Kidney (tissue), 22 donors: ENCODE measurements at places on chromosomes 13 and 19.

DNA sequence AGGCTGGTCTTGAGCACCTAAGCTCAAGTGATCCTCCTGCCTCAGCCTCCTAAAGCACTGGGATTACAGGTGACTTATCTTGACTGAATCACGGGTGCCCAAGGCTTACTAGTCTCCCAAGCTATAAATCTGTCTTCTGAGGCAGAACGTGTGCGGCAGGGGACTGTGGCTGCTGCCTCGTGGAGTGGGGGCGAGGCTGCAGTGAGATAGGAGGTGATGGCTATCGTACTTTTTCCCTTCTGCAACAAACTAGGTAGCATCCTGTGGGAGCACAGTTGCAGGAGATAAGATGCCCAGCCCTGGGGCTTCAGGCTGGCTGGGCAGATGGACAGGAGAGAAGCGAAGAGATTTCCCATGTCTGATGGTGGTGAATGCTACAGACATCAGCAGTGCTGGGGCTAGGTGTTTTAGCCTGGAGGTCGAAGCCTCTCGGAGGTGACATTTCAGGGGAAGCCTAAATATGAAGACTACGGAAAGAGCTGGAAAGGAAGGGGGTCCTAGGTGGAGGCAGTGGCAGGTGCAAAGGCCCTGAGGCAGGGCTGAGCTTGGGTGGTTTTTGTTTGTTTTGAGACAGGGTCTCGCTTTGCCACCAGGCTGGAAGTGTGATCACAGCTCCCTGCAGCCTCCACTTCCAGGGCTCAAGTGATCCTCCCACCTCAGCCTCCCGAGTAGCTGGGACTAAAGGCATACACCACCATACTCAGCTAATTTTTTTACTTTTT lies 7.4 kb downstream of the B3GNT3 start:
- H3K27ac ChIP-seq = no peak overlapping the region
- no peaks in the 10 kb centered on the region for H3K36me3 ChIP-seq
- no peak overlapping the region for H3K4me3 ChIP-seq
- peaks cover 2% of the 10 kb centered on the region for H3K4me1 ChIP-seq

GRCh38 chr19:51702103-51702824 lies 9.1 kb downstream of the SPACA6 start:
- peaks cover 18% of the 10 kb centered on the region for H3K36me3 ChIP-seq
- peak; percentile 92 for DNase-seq
- H3K4me3 ChIP-seq = peak overlapping the region; percentile 91
- peaks cover 14% of the 10 kb centered on the region for H3K4me1 ChIP-seq
- peak overlapping the region; percentile 93 for H3K27ac ChIP-seq

DNA sequence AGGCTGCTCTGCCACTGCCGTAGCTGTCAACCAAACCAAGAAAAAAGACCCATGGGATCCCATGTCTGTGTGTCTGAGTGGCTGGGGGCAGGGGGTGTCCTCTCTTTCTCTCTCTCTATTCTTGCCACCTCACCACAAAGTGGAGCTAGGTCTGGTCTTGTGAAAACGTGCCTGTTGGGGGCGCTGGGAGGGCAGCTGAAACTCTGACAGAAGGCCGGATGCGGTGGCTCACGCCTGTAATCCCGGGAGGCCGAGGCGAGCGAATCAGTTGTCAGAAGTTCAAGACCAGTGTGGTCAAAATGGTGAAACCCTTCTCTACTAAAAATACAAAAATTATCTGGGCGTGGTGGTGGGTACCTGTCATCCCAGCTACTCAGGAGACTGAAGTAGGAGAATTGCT lies 29.2 kb downstream of the ZNF146 start:
- H3K36me3 ChIP-seq = no peaks in the 10 kb centered on the region
- DNase-seq = no peak
- no peak overlapping the region for H3K4me3 ChIP-seq
- no peak overlapping the region for H3K27ac ChIP-seq
- H3K4me1 ChIP-seq = peaks cover 8% of the 10 kb centered on the region
- H3K27me3 ChIP-seq = peaks cover 2% of the 10 kb centered on the region

DNA sequence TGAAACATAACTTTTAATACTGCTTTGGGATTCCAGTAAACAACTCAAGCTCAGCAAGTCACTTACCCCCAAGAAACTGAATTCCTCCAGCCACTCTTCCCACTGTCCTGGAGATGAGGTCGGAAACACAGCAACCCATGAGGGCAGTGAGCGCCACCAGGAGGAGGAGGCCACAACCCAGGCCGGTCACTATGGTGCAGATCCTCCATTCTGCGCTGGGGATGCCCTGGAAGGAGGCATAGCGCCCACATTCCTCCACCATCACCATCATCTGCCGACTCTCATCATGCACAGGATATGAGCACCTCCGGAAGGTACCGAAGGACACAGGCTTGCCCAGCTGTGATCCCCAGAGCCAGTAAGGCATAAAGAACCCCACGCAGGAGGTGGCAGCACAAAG lies 2.2 kb downstream of the LHFPL6 start:
- peak overlapping the region; percentile 77 for H3K4me3 ChIP-seq
- no peaks in the 10 kb centered on the region for H3K4me1 ChIP-seq
- H3K27ac ChIP-seq = no peak overlapping the region
- no peaks in the 10 kb centered on the region for H3K27me3 ChIP-seq

- H3K4me3 ChIP-seq = peak overlapping the region; percentile 75
- H3K27me3 ChIP-seq = no peaks in the 10 kb centered on the region
- no peaks in the 10 kb centered on the region for H3K4me1 ChIP-seq
- DNase-seq = no peak
- peak overlapping the region; percentile 81 for H3K27ac ChIP-seq
- H3K36me3 ChIP-seq = no peaks in the 10 kb centered on the region
Measured at GRCh38 chr19:42422901-42423461, 4.2 kb downstream of the LIPE start.

DNA sequence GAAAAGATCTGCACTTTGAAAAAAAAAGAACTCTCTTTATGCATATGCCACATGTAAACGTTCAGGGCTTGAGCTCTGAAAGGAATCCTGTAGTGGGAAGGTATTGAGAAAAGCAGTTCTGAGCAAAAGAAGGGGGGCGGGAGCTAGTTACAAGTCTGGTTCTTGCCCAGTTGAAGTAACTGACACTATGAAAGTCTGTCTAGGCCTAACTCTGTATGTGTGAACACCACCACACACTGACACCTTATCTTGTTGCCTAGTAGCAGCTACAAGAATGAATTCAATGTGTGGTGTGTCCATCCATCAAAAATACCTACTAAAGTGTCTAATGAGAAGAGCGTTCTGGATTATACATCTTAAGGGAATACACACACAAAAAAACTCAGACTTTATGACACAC lies 820.6 kb downstream of the DIAPH3 start:
- no peak overlapping the region for H3K4me3 ChIP-seq
- H3K27ac ChIP-seq = no peak overlapping the region
- H3K4me1 ChIP-seq = peaks cover 2% of the 10 kb centered on the region
- no peaks in the 10 kb centered on the region for H3K27me3 ChIP-seq
- H3K36me3 ChIP-seq = no peaks in the 10 kb centered on the region

GRCh38 chr13:68675209-68675608 lies 1432.4 kb upstream of the ATXN8OS start:
- H3K4me3 ChIP-seq = no peak overlapping the region
- no peak overlapping the region for H3K27ac ChIP-seq
- H3K27me3 ChIP-seq = no peaks in the 10 kb centered on the region
- H3K36me3 ChIP-seq = no peaks in the 10 kb centered on the region

GRCh38 chr13:104357174-104357573 lies 1291.0 kb upstream of the SLC10A2 start:
- H3K27ac ChIP-seq = no peak overlapping the region
- H3K36me3 ChIP-seq = no peaks in the 10 kb centered on the region
- H3K4me1 ChIP-seq = no peaks in the 10 kb centered on the region
- no peaks in the 10 kb centered on the region for H3K27me3 ChIP-seq
- no peak overlapping the region for H3K4me3 ChIP-seq
- peak; percentile 32 for DNase-seq

DNA sequence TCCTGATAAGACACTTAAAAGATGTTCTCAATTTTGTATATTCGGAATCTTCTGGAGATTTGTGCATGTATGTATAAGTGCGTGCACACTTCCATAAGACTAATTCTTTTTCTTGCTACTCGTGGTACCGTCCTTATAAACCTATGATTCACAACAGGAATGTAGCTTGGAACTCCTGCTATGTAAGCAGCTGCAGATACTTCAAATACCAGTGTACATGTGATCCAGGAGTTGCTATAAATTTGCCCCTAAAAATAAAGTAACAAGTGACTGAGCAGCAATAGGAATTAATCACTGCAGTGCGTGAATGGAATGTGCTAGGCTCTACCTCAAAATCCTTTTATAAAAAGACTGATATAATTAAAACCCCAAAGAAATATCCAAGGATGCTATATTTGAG lies 214.9 kb downstream of the KLF5 start:
- no peaks in the 10 kb centered on the region for H3K36me3 ChIP-seq
- no peaks in the 10 kb centered on the region for H3K4me1 ChIP-seq
- DNase-seq = no peak
- H3K27ac ChIP-seq = no peak overlapping the region
- H3K27me3 ChIP-seq = no peaks in the 10 kb centered on the region

GRCh38 chr13:94886191-94886590 lies 173.8 kb upstream of the SOX21 start:
- no peaks in the 10 kb centered on the region for H3K27me3 ChIP-seq
- no peaks in the 10 kb centered on the region for H3K4me1 ChIP-seq
- no peaks in the 10 kb centered on the region for H3K36me3 ChIP-seq
- H3K27ac ChIP-seq = no peak overlapping the region

DNA sequence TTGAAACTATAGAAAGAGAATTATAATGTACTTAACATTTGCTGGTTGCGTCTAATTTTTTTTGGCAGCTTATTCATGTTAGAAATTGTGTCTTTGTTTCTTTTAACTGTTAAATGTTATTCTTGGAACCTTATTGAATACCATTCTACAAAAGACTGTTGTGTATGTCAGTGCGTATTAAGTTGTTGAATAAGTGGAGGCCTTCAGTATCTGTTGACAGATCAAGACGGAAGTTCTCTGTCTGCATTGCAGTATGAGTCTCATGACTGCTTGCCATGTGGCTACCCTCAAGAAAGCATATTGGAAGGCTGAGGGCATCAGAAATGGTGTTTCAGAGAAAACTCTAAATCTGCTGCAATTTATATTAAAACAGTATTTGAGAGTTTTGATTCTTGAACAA lies 8.5 kb downstream of the UBA2 start:
- no peak overlapping the region for H3K27ac ChIP-seq
- H3K36me3 ChIP-seq = peaks cover 25% of the 10 kb centered on the region
- H3K4me3 ChIP-seq = no peak overlapping the region
- DNase-seq = no peak

- H3K4me1 ChIP-seq = no peaks in the 10 kb centered on the region
- H3K4me3 ChIP-seq = no peak overlapping the region
- H3K36me3 ChIP-seq = no peaks in the 10 kb centered on the region
- no peak for DNase-seq
- no peaks in the 10 kb centered on the region for H3K27me3 ChIP-seq
Measured at GRCh38 chr13:46022481-46022880, 30.1 kb downstream of the ZC3H13 start.

GRCh38 chr19:36331353-36332228 lies 47.4 kb downstream of the ZFP14 start:
- peak; percentile 99 for DNase-seq
- H3K36me3 ChIP-seq = peaks cover 5% of the 10 kb centered on the region
- peak overlapping the region; percentile 48 for H3K27ac ChIP-seq
- H3K4me3 ChIP-seq = peak overlapping the region; percentile 57

DNA sequence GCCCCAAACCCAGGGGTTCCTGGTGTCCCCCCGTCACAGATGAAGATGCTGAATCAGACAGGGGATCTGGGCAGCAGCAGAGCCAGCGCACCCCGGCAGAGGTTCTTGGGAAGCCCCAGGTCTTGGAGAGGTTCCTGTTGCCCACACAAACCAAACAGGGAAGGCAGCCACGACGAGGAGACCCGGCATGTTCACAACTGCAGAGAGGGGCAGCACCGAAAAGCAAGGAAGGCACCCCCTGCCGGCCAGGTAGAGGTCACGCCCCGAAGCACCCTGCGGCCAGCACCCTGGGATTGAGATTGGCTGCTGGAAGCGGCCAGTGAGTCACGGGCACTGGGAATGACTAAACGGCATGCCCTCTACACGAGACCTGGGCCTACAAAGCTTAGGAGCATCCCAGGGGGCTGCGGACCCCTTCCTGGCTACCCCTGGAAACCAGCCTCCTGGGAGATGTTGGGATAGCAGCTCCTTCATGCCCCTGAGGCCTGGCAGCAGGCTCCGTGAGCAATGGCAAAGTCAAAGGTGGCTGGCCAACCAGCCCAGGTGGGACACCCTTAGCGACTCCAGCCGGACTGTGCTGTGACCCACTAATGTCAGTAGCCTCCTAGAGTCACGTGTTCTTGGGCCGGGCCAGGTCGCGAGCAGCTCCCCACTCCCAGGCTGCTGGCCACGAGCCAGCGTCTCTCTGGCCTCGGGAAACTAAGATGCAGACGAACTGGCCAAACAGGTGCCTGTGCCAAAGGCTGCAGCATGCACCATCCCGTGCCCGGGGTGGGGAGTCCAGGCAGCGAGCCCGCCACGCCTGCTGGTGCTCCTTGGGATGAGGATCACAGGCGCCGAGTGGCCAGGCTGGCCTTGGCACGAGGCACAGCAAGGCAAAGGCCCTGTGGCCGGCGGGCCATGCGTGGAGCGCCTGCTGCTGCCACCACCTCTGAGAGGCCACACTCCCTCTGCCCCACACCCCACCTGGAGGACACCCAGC lies 43.2 kb downstream of the MLLT1 start:
- peak overlapping the region; percentile 63 for H3K27ac ChIP-seq
- no peaks in the 10 kb centered on the region for H3K27me3 ChIP-seq
- no peaks in the 10 kb centered on the region for H3K36me3 ChIP-seq
- H3K4me3 ChIP-seq = no peak overlapping the region

DNA sequence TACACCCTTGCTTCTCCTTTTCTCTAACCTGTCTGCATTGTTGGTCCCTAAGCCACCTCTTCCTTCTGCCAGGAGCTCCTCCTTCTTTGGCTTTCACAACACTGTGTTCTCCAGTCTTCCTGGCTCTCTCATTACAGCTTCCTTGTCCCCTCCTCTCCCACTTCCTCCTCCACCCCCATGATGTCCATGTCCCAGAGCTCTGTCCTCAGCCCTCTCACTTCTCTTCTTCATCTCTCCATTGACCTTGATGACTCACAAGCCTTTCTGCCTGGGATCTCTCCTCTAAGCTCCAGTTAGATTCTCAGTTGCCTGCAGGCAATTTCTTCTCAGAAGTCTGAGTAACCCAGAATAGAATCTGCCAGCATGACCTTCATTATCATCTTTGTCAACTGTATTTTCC lies 100.3 kb upstream of the WASF3 start:
- H3K36me3 ChIP-seq = no peaks in the 10 kb centered on the region
- H3K4me3 ChIP-seq = no peak overlapping the region
- H3K4me1 ChIP-seq = peaks cover 4% of the 10 kb centered on the region
- no peaks in the 10 kb centered on the region for H3K27me3 ChIP-seq

DNA sequence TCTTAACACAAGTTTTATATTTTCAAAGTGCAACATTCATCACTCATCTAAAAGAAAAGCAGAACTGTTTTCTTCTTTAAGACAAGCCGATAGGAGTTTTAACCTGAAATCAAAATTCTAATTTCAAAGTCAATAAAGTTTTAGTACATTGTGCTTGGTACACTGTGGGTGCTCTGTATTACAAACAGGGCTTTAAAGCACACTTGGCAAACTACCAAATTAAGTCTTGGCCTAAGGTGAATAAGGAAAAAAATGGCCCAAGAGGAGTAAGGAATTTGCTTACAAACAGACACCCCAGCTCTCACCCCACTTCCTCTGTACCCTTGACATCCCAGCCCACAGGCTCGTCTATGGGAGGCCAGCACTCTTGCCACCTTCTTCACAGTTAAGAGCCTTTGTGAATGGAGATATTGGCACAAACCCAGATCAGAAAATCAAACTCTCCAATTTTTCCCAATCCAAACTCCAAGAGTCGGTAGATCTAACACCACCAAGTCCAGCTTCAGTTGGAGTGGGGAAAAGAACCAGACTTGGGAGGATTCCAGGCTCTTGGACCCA lies 66.0 kb downstream of the ABCC4 start:
- H3K4me3 ChIP-seq = no peak overlapping the region
- no peaks in the 10 kb centered on the region for H3K27me3 ChIP-seq
- DNase-seq = no peak
- no peak overlapping the region for H3K27ac ChIP-seq
- H3K36me3 ChIP-seq = no peaks in the 10 kb centered on the region
- no peaks in the 10 kb centered on the region for H3K4me1 ChIP-seq
